ENCODE measurements at places on chromosomes 6 and 20. TPM values are rescaled to one million over a fixed set of nuclear protein-coding genes. Genes with fewer than 3 reads are reported as not detected.

The PCSK2 gene
- total RNA-seq = not detected

DNA sequence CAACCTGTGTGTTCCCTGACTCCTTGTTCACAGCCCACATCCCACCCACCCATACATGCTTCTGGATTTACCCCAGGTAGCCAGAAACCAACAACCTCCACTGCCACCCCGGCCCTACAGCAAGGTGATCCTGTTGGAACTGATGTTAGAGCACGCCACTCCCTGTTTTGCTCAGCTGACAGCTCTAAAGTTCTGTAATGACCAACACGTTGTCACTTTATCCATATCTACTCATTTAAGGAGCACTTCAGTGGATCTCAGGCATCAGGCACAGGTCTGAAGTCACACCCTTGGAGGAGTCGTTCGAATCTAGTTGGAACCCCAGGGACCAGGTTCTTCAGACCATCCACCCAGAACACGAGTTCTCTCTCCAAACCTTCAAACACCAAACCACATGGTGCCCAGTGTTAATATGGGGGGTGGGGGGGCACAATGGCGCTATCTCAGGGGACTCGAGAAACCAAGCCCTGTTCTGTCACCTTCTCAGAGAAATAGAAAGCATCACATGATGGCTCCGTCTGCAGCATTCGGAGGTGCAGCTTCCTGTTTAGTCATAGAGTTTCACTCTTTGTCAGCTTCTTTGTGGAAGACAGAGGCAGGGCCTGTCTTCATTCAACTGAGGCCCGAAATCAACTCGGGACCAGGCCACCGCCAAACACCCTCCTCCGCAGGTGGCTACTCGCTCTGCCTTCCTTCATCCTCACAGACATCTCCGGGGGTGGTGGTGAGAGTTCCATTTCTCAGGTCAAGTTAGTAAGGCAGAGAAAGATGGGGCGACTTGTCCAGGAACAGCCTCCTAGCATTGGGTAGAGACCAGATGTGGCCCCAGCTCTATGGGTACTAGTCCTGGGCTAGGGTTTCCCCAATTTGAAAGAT, 142.2 kb downstream of the NFATC2 start:
- H3K36me3 ChIP-seq = peaks cover 77% of the 10 kb centered on the region
- peaks cover 75% of the 10 kb centered on the region for H3K4me1 ChIP-seq
- H3K27me3 ChIP-seq = no peaks in the 10 kb centered on the region
- H3K27ac ChIP-seq = peak overlapping the region; percentile 97
- DNase-seq = peak; percentile 93
- peak overlapping the region; percentile 80 for H3K4me3 ChIP-seq

- peaks cover 40% of the 10 kb centered on the region for H3K36me3 ChIP-seq
- H3K27me3 ChIP-seq = no peaks in the 10 kb centered on the region
- H3K4me1 ChIP-seq = peaks cover 5% of the 10 kb centered on the region
- peak overlapping the region; percentile 34 for H3K27ac ChIP-seq
- no peak for DNase-seq
- H3K4me3 ChIP-seq = no peak overlapping the region
Observed at GRCh38 chr6:31763619-31763940, 1.1 kb downstream of the SAPCD1 start.

DNA sequence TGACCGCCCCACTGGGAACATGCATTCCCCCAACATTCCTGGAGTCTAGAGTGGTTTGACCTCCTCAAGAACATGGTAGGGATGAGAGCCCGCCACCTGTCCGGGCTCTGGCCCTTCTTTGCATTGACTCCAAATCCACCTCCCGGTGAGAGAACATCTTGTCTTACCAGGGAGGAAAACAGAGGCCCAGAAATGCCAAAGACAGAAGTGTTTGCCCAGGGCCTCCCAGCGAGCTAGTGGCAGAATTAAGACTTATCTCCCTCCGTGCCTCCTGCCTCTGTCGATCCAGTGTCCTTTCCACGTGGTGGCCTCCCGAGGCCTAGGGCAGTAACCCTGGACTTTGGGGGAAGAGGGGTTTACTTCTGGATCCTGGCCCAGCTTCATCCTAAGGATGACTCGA, 134.8 kb downstream of the JPH2 start:
- no peaks in the 10 kb centered on the region for H3K36me3 ChIP-seq
- H3K4me1 ChIP-seq = no peaks in the 10 kb centered on the region
- no peak for DNase-seq
- H3K27me3 ChIP-seq = peaks cover 6% of the 10 kb centered on the region

DNA sequence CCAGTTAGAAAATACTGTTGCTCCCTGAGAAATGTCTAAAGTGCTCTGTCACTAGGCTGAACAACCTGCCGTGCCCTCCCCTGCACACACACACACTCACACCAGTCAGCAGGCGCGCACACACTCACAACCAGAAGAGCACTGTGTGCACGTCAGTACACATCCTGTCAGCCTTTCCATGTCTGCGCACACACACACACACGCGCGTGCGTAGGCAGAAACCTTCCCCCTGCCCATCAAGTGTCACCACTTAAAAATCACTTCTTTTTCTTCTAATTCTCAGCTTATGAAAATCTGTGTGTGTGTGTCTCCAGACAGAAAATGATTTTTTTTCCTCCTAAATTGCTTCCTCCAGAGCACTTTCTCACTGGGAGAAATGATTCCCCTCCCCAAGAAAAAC, 100.3 kb downstream of the EDN3 start:
- H3K4me1 ChIP-seq = no peaks in the 10 kb centered on the region
- no peaks in the 10 kb centered on the region for H3K36me3 ChIP-seq
- H3K27me3 ChIP-seq = peaks cover 14% of the 10 kb centered on the region
- no peak overlapping the region for H3K27ac ChIP-seq
- H3K4me3 ChIP-seq = no peak overlapping the region
- DNase-seq = peak; percentile 62

Measured in activated CD4-positive, alpha-beta T cell treated with anti-CD3 and anti-CD28 coated beads, Interleukin-2, amount 10 ng/mL, durations not matched to agents 24 days and 14 days (primary cell).